ENCODE measurements at places on chromosomes 3 and 15.

GRCh38 chr3:27134171-27134796 is 234.9 kb downstream of the NEK10 start:
- peak; percentile 85 for DNase-seq

DNA sequence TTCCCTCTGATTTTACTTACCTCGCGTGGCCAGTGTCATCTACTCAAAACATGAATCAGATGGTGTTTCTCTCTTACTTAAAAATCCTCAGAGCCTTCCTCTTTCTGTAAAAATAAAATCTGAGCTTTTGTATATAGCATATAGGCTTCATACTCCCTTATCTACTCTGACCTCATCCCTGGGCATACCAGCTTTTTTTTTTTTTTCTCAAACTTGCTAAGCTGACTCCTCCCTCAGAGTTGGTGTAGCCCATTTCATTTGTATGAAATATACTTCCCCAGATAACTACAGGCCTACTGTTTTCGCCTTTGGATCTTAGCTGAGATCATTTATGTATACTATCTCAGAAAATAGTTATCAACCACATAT is 648.9 kb upstream of the ALCAM start:
- no peak for DNase-seq

DNA sequence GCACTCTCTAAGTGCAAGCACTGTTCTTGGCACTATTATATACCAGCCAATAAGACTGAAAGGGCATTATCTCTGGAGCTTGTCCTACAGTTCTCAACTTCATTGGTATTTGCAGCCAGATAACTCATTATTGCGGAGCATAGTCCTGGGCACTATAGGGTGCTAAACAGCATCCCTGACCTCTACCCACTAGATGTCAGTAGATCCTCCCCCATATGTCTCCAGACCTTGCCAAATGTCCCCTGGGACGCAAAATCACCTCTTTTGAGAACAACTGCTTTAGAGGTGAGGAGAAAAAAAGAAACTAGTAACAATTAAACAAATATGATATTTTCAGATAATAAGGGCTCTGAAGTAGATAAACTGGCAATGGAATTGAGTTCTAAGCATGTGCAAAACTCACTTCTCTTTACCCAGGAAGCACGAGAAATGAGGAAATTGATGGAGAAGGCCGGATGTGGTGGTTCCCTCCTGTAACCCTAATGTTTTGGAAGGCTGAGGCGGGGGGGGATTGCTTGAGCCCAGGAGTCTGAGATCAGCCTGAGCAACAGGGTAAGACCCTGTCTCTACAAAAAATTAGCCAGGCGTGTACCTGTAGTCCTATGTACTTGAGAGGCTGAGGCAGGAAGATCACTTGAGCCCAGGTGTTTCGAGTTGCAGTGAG is 61.4 kb downstream of the FRMD4B start:
- no peak for DNase-seq

- peak; percentile 73 for DNase-seq
Observed at GRCh38 chr3:102053375-102053989, 204.2 kb downstream of the NFKBIZ start.
